Fibroblast of mammary gland (primary cell): ENCODE measurements at places on chromosomes 16 and 17.

DNA sequence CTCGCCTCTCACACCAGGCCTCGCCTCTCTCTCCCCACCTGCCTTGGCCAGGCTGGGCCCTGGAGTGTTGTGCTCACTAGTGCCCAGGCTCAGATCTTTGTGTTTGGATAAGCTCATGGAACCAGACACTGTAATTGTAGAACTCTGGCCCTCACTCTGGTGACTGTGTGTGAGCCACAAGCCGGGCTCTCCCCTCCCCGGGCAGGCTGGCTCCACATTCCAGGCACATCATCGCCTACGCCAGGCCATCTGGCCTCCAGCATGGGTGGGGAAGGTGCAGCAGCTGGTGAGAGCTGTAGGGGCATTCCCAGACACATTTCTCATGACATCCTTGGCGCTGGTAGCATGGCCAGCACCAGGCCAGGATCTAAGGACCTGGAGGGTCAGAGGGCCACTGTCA lies 202.3 kb downstream of the RAB11FIP4 start:
- DNase-seq, result peak; percentile 39

DNA sequence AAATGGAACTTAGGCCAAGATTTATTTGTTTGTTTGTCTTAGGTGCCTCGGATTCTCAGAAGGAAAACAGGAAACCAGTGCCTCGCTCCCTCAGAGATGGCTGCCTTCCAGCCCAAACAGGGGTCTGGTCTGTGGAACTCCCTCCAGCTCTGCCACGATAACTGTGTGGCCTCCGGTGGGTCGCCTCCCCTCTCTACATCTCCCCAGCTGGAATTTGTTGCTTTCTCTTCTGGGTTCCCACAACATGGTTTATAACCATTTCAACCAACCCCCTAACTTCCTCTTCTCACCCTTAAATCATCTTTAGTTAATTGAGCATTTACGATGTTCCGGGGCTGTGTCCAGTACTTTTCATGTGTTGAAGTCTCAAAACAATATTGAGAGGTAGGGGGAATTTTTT lies 30.9 kb upstream of the PLLP start:
- no peak for DNase-seq

DNA sequence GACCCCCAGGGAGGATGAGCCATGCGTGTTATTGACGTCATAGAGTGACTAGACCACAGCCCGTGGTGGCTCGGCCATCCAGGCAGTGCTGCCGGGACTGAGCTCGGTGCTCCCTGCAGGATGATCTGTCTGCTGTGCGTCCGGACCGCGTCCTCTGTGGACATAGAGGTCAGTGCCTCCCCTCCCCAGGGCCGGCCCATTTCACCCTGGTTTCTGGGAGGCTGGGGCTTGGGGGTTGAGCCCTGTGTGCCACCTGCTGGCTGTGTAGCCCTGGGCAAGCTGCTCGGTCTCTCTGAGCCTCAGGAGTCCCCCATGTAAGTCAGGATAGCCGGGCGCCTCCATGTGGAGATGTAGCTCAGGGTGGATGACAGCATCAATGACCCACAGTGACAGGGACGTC lies 8.3 kb downstream of the TSC2 start:
- DNase-seq, result peak; percentile 35

GRCh38 chr17:82883419-82884031 lies 43.7 kb upstream of the ZNF750 start:
- DNase-seq, result no peak

DNA sequence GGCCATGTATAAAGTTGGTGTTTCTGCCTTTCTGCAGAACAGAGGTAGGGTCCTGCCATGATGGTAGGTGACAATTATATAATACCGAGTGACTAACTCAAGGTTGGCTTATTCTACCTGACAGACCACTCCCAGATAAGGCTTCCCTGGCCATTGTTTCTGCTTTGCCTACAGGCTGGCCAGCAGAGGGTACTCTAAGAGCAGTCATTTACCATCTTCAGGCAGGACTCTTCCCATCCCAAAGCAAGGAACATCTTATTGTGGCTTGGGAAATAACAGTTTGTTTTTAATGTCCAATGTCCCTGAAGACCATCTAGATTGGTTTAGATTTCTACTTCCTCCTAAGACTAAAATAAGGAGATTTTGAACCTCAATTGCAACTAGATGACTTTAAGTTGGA lies 74.1 kb downstream of the SNX11 start:
- peak; percentile 20 for DNase-seq

DNA sequence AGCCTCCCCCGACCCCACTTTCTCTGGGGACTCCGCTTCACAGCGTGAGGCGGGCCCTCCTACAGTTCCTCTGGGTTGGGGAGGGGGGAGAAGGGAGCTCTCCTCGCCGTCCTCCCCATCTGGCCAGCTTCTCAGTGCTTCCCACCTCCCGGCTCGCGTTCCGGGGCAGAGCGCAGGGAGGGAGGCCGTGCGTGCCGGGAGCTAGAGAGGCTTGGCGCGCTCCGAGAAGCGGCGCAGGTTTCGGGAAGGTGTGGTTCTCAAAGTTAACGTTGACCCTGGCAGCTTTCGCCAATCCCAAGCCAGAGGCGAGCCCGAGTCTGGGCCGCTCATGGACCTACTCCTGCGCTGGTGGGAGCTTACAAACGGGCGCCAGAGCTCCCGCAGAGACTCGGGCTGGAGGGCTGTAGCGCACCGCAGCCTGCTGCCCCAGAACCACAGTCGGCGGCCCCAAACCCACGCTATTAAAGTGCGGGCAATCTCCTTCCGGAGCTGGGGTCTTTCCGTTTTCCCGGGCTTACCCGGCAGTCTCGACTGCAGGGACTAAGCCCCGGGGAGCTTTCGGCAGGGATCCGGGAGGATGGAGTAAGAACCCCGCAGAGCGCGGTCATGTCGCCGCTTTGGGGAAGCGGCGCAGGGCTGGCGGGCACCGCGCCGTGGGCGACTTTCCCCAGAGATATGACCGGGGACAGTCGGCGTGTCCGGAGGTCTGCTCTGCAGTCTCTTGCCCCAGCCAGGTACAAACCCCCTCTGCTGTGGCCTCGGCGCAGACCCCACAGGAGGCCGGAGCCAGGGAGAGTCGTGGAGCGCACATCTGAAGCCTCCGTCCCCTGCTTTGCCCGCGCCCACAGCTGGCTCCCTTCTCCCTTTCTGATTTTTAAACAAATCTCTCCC lies 787 bp downstream of the CDH11 start:
- DNase-seq, result no peak

GRCh38 chr16:61228371-61228770 lies 807.9 kb downstream of the CDH8 start:
- no peak for DNase-seq

GRCh38 chr17:41058741-41059140 lies 1.2 kb downstream of the KRTAP2-3 start:
- DNase-seq, result peak; percentile 15

- no peak for DNase-seq
These were observed 9.8 kb downstream of the HLF start for GRCh38 chr17:55274355-55275255.

DNA sequence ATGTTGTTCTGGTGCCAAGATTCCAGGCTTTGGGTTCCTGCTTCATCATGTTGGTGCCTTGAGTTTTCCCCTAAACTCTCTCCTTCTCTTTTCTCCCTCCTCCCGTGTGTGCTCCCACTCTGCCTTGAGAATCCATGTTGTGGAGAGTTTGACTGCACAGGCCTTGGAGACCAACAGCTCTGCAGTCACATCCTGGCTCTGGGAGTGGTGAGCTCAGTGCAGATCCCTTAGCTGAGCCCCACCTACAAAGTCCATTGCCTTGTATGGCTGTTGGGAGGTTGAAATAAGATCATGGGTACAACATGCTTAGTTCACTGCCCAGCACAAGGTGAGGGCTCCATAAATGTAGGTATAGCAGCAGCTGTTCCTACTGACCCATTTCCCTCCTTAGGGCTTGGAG lies 85.9 kb downstream of the IRX3 start:
- DNase-seq, result no peak

DNA sequence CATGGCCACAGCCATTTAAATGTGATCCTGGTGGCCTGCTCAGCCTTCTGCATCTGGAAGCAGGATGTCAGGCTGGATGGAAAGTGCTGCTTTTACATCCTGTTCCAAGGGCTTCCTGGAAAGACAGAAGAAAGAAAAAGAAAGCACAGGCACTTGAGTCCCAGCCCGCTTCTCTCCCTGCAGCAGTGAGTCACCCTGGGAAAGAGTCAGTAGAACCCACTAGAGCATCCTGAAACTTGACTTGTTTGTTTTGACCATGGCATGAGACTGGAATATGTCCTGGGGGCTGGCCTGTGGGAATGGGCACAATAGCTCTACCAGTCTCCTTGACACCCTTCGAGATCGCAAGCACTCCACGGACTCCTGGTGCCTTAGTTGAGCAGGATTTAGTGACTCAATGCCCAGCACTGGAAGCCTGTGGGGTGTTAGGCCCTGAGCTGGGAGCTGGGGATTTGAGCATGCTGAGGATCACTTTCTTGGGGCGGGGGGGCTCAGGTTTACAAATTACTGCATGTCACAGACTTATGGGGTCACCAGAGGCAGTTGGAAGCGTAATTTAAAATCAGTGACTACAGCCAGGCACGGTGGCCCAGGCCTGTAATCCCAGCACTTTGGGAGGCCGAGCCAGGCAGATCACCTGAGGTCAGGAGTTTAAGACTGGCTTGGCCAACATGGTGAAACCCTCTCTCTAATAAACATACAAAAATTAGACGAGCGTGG lies 22.1 kb upstream of the GNA13 start:
- DNase-seq, result peak; percentile 75

- no peak for DNase-seq
These were observed 4.9 kb downstream of the TMED6 start for GRCh38 chr16:69346683-69347082.

DNA sequence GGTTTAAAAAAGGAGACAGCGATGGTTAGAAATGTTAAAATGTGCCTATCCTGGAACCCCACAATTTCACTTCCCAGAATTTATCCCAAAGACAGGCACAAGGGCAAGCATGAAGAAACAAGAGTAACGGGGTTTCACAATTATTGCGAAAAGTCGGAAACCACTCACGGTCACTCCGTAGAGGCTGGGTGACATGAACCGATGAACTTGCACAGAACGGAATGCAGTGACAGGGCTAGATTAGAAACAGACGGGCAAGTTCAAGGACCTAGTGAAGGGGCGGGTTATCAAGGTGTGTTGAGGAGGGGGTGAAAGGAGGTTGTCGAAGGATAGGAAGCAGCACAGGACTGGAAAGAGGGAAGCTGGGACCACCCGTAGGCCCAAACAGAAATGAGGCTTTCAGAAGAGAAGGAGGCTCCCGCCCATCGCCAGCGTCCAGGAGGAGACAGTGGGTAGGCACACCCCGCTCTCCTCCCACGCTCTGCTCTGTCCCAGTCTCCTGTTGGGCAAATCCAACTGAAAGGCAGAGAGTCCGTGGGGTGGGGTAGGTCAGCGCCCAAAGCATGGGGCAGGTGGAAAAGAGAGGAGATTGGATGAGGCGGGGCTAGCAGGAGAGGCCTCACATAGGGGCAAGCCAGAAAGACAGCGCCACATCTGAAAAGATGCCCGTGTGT lies 47.4 kb upstream of the JPH3 start:
- no peak for DNase-seq

- no peak for DNase-seq
These were observed 2.8 kb downstream of the ACE start for GRCh38 chr17:63479495-63480184.

- peak; percentile 12 for DNase-seq
These were observed 14.7 kb downstream of the AIPL1 start for GRCh38 chr17:6420173-6420641.

DNA sequence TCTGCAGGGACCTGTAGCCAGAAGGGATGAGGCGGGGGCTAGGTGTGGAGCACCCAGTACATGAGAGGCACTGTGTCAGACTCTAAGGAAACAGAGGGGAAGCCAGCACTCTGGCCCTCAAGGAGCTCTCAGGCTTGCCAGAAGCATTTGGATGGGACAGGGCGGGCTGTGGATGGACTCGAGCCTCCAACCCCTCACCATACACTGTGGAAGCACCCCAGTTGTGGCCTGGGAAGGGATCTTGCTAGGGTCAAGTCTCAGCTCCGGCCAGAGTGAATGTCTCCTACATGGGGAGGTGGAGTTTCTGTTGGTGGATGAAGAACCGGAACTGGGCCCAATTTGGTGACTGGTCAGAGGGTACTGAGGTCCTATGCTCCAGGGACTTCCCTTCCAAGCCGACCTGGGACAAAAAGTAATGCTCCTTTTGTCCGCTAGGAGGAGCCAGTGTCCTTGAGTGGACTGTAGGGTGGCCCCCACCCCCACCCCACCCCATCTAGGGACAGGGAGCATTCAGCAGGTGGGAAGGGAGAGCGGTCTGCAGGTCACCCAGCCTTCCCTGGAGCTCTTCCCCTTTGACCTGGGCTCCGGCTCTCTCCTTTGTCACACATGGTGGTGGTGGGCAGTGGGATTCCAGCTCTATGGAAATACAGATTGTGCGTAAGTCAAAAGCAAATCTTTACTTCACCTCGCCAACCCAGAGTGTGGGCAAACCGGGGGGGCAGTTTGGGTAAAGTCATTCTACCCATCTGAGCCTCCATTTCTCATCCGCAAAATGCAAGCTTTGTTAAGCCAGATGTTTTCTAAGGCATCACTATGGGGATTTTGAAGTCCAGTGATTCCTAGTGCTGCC lies 20.4 kb upstream of the PHB1 start:
- peak; percentile 57 for DNase-seq

DNA sequence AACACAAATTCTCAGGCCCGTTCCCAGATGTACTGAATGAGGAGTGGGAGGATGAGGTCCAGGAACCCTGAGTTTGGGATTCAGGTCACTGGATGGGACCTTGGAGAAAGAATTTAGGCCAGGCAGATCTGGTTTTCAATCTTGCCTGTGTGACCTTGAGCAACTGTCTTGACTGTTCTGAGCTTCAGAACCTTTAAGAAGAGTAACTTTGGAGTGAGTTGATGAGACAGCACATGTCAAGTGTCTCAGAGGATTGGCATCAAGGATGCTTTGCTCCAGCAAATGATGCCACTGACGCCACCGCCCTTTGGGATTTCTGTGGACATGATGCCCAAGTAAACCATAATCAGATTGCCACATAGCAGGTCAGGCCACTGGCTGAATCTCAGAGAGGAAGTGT lies 56.2 kb upstream of the DNAJA2 start:
- DNase-seq, result no peak

GRCh38 chr16:79282806-79283205 lies 317.7 kb downstream of the MAF start:
- no peak for DNase-seq

DNA sequence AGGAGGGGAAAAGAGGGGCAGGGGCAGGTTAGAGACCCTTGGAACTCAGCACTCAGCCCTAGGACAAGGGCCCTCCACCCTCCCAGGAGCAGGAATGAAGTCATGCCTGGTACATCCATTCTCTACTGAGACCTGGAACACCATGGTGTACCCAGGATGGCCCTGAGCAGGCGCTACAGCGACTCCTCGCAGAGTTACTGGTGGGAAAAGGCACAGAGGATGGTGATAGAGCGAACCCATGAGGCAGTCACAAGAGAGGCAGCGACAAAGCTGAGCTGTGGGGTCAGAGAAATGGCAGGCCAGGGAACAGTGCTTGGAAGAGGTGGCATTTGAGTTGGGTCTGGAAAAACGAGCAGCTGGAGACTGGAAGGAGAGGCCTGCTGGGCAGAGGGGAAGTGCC lies 37.5 kb downstream of the SRCIN1 start:
- DNase-seq, result no peak

GRCh38 chr17:80795090-80795580 lies 196.5 kb upstream of the CHMP6 start:
- DNase-seq, result no peak

- DNase-seq, result peak; percentile 99
These were observed 1.3 kb upstream of the PER1 start for GRCh38 chr17:8153525-8153956.

- DNase-seq, result no peak
These were observed 36.2 kb upstream of the MEOX1 start for GRCh38 chr17:43697937-43698336.

- peak; percentile 37 for DNase-seq
These were observed 15.3 kb downstream of the CDH3 start for GRCh38 chr16:68660359-68660795.
